Forelimb muscle (tissue), 1 donor: ENCODE measurements at places on chromosomes 7 and 10. TPM values are rescaled to one million over a fixed set of nuclear protein-coding genes. Genes with fewer than 3 reads are reported as not detected.

DNA sequence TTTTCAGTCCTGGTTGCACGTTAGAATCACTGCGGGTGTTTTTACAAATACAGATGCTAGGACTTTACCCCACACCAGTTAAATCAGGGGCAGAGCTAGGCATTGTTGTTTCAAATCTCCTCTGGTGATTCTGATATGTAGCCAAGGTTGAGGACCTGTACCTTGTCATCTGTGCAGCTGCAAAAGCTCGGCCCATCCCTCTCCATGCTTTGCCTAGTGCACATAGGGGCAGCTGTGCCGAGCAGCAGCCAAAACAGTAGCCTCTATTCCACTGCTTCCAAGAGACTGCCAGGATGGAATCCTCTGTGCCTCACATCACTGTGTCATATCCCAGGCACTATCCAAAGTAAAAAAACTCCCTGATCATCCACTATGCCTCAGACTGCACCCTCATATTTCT, 181.3 kb downstream of the CDK14 start:
- DNase-seq = no peak

C7orf33 gene
- polyA plus RNA-seq = 1.1 TPM

GPC2 gene
- polyA plus RNA-seq = 6.3 TPM

GRB10 gene
- 13.4 TPM for polyA plus RNA-seq

MYH16 gene
- polyA plus RNA-seq = 0.18 TPM

GRCh38 chr7:55030314-55030713, 11.5 kb downstream of the EGFR start:
- no peak for DNase-seq

DNA sequence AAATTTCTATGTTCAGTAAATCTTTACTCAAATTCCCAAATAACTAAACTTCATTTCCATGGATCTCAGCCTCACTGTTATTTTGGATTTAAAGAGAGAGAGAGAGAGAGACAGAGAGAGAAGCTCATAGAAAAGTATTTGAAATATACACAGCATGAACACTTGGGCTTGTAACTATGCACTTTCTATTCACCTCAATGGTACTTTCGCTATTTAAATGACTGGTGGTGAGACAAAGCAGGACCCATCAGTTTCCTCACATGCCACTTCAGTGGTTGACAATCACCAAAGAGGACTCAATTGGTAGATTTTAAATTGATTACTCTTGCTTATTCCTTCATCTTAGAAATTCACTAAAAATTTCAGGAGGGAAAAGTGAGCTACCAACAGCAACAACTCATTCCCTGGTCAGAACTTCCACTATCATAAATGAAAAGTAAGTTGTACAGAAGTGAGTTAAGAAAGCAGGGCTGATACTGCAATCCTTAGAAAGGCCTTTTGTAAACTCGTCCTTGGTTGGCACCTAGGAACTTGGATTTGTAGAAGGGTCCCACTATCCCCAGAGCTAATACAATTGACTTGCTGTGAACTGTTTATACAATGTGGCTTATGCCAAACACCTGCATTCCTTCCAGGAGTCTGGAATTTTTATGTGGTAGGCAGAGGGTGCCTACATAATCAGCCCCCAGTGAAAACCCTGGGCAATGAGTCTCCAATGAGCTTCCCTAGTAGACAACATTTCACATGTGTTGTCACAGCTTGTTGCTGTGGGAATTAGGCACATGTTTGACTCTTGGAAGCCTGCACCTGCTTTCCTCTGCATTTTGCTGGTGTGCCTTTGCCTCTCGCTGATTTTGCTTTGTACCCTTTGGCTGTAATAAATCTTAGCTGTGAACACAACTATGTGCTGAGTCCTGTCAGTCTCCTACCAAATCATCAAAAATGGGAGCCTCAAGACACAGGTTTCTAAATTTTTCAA, 10.8 kb downstream of the ERLIN1 start:
- DNase-seq = no peak
